ENCODE measurements at places on chromosomes 16 and 17.
A peak's percentile ranks its signal among the peaks of the same experiment; 100 is the strongest.

GRCh38 chr16:46713634-46714033 is 24.2 kb downstream of the ORC6 start:
- no peak for DNase-seq

DNA sequence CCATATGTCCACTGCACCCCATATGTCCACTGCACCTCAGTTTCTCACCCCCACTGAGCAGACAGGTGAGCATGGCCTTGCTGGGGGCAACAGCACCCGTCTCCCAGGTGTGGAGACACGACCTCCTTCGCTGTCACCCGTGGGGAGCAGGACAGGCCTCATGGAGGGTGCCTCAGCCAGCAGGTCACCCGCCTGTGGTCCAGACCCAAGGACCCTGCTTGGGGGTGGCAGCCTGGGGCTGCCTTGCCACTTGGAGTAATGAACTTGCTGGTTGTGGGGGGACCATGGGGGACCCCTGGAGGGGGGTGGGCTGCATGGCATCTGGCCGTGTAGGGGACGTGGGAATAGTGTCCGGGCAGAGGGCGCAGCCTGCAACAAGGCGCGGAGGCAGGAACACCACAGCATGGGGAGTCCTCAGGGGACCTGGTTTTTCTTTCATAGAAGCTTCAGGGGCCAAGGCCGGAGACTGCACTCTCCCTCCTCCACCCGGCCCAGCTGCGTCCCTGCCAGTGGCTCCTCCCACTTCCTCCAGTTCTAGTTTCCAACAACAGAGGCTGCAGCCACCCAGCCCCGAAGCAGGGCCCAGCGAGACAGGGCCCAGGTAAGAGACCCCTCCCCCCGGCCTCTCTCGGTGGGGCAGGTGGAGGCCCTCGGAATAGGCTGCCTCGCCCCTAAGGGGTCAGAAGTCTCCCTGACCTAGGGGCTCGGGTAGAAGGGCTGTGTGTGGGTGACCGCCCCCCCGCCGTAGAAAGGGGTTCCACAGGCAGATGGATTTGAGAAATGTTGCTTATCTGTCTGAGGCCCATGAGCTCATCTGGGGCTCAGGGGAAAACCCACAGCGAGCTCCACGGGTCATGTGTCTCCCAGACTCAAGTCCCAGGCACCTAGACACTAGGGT is at the start of gene NHLRC4:
NHLRC4 (plus strand) TSS at position 531 of the 898 bp plus-strand sequence. CDS start 1,043 bp downstream, outside the sequence.
- DNase-seq: peak; percentile 40

DNA sequence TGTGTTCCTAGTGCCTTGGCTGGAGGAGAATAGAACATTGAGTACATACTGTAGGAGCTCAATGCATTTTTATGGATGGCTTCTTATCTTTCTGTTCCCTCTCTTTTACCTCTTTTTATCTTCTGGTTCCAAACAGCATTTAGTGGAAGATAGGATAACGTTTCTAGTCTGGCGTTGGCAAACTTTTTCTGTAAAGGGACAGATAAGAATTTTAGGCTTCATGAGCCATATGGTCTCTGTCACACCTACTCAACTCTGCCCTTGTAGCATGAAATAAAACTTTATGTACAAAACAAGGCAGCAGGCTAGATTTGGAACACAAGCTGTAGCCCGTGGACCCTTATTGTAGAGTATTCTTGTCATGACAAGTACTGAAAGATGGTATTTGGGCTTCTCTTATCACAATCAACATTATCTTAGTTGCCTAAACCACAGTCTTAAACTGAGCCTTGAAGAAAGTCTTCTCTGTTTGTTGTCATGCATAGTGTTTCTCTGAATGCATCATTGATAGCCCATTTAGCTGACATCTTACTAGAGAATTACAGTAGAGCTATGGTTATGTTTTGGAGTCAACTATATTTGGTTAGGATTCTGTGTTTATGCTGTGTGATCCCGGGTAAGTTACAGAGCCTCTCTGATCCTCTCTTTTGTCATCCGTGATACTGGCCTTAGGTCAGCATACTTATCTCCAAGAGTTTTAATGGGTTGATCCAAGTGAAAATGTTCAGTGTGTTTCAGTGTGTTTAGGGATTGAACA is 80.2 kb downstream of the HS3ST4 start:
- DNase-seq: no peak

- peak; percentile 37 for DNase-seq
These were observed 169.5 kb downstream of the AHSP start for GRCh38 chr16:31696968-31697743.

DNA sequence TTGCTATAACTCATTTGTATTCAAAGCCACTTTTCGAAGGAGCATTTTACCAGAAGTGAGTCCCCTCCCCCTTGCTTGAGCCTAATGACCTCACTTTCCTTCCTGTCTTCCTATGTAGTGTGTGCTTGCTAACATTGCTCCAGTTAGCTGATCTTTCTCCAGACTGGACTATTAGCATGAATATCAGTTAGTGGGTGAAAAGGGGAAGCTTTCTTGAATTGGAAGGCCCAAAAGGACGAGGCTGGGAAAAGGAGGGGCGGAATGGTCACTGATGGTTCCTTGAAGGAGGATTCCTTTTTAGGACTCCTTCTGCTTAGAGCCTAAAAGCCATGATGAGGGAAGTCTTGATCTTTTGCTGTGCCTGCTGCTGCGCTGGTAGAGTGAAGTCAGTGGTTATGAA is 11.9 kb downstream of the MAP3K3 start:
- DNase-seq: no peak

- no peak for DNase-seq
These were observed at the start of gene CDH13 for GRCh38 chr16:82626791-82627261. TSS of gene CDH13 (plus strand) at chr16:82626969.

- DNase-seq: no peak
These were observed 488 bp downstream of the SPSB3 start for GRCh38 chr16:1781758-1782407.

DNA sequence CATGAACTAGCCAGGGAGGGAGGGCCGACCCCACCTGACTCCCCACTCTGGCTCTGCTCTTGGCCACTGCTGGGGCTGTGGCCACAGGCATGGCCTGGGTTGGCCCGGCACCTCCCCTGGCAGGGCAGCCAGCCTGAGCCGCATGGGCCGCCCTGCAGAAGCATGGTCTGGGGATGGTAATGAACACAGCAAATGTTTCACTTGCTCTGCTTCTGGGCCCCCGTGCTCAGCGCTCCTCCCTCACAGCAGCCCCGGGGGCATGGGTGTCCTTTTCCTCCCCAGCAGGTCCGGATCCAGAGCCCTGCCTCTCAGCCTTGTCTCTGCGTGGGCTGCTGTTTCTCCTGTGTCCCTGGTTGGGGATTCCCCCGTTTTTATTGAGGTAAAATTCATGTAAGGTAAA is 30.9 kb upstream of the KCNJ12 start:
- no peak for DNase-seq

- peak; percentile 54 for DNase-seq
These were observed 802 bp downstream of the SETD6 start for GRCh38 chr16:58515871-58516767.

- no peak for DNase-seq
These were observed 339.4 kb downstream of the XYLT1 start for GRCh38 chr16:17131351-17131750.

- no peak for DNase-seq
These were observed 4.3 kb downstream of the UBE2G1 start for GRCh38 chr17:4362141-4362540.

- DNase-seq: no peak
These were observed 23.8 kb downstream of the TEX14 start for GRCh38 chr17:58667934-58668597.

DNA sequence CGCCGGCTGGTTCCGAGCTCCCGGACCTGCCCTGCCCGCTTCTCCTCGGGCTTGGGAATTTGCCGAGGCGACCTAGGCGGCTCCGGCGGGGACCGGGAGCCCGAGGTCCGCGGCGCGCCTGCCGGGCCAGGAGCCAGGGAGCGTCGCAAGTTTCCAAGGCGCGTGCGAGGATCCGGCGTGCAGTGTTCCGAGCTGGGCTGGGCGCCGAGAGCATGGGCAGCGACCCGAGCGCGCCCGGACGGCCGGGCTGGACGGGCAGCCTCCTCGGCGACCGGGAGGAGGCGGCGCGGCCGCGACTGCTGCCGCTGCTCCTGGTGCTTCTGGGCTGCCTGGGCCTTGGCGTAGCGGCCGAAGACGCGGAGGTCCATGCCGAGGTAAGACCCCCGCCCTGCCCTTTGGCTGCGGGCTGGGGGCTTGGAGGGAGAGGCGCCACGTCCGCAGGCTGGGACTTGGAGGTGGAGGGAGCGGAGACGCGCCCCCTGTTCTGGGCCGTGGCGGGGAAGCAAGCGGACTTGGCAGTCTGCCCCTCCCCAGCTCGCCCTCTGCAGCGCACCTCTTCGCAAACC is 668 bp downstream of the MMP15 start:
- DNase-seq: peak; percentile 52

GRCh38 chr16:4850211-4850610 is 2.9 kb downstream of the UBN1 start:
- DNase-seq: no peak

GRCh38 chr17:30278032-30278431 is 13.7 kb downstream of the BLMH start:
- DNase-seq: no peak

Measured in urothelium cell line (cell line).